ENCODE measurements at places on chromosomes 12 and 14.
A peak's percentile ranks its signal among the peaks of the same experiment; 100 is the strongest.

- DNase-seq, result peak; percentile 45
Observed at GRCh38 chr12:30515351-30515750, 180.3 kb downstream of the IPO8 start.

DNA sequence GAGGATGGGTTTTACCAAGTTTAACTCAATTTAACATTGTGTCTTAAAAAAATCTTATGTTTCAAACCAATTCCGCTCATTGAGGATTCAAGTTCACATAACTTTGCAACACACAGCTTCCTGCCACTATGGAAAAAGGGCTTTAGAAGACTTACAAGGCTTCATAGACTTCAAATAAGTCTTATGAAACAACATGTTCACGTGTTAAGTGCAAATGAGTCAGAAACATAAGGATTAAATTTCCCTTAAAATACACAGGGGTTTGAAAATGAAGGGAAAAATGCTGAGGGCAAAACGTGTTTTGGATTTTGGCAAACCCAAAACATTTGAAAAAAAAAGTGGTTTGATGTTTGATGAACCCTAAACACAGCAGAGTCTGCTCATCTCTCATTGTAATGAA lies 364.8 kb downstream of the BMP4 start:
- DNase-seq, result no peak

GRCh38 chr14:101595349-101595748 lies 34.1 kb downstream of the DIO3 start:
- no peak for DNase-seq

DNA sequence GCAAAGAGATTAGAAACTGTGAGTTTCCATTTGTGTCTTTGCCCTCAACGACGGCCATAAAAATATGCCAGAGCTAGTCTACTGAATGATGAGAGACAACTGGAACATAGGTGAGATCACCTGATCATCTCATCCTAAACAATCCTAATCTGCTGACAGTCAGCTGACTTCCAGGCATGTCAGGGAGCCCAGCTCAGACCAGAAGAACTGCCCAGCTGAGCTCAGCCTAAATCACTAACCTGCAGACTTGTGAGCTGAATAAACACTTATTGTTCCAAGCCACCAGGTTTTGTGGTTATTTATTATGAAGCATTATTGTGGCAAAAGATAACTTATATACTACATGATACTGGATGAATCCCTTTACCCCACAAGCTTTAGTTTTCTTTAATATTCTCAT lies 118.9 kb upstream of the PLEKHG7 start:
- no peak for DNase-seq

GRCh38 chr12:65536876-65537681 lies 258.6 kb downstream of the MSRB3 start:
- peak; percentile 81 for DNase-seq

- no peak for DNase-seq
Observed at GRCh38 chr14:32738206-32738871, 200.3 kb upstream of the NPAS3 start.

DNA sequence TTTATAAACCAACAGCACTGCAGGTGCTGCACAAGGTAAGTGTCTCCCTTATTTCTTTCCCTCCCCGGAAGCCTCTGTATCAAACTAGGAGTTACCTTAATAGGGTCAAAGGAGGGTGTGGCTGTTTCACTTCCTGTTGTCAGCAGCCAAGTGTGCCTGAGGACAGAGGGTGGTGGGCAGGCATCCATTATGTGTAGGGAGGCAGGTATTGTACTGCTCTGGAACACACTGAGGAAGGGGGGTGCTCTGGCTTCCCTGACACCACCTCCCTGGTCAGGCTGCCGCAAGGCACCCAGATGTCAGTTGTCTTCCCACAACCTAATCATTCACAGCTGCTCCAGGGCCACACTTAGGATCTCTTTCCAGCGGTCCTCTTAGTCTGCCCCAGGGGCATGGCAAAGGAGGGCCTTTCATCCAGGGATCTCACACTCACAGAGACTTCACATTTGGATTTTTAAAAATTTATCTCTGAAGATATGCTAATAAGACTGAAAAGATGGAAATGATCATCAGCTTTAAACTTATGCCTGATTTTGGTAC lies 132.0 kb upstream of the ARHGAP5 start:
- no peak for DNase-seq

GRCh38 chr12:31521964-31522363 lies 69.0 kb downstream of the DENND5B start:
- DNase-seq, result no peak

GRCh38 chr12:101919447-101919846 lies 42.1 kb downstream of the DRAM1 start:
- DNase-seq, result no peak

DNA sequence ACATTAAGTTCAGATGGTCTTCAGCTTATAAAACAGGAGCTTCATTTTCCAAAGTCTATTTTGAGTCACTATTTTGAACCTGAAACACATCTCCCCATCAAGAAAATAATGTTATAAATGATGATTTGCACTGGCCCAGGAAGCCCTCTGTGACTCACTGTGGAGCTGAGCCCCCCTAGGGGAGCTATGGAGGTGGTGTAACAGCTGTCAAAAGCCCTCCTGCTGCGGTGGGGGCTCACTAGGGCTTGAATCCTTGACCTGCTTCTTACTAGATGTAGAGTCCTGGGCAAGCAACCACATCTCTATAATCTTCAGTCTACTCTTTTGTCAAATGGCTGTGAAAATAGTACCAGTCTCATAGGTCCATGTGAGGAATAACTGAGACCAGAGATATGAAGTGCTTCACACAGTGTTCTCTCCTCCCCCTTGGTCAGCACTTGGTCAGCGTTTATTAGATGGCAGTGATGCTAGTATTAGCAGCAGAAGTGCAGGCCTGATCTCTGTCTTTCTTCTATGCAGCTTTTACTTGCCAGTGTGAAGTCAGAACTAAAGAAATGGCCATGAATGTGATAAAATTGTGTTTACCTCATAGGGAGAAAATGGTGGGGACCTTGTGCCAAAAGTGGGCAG lies 83.4 kb downstream of the RTN1 start:
- no peak for DNase-seq

GRCh38 chr12:53179687-53180219 lies 769 bp upstream of the ZNF740 start:
- DNase-seq, result no peak

DNA sequence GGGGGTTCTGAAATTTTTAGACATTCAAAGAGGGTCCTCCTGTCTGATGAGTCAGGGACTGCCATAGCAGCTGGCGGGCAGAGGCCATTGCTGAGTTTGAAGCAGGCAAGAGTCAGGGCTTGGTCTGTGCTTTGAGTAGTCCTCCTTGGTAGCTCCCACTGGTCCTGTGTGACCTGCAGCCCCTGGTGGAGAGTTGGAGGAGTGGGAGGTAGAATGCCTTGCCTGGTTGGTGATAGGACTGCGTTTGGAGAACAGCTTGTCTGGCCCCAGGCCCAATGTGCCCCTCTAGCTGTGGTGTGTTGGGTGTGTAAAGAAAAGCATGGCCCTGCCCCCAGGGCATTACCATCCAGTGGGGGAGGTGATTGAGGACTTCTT lies 116.7 kb downstream of the BEGAIN start:
- DNase-seq, result no peak

GRCh38 chr14:95255487-95255886 lies 64.2 kb downstream of the CLMN start:
- DNase-seq, result peak; percentile 74

- DNase-seq, result no peak
Observed at GRCh38 chr12:43147878-43148277, 404.1 kb downstream of the ADAMTS20 start.

DNA sequence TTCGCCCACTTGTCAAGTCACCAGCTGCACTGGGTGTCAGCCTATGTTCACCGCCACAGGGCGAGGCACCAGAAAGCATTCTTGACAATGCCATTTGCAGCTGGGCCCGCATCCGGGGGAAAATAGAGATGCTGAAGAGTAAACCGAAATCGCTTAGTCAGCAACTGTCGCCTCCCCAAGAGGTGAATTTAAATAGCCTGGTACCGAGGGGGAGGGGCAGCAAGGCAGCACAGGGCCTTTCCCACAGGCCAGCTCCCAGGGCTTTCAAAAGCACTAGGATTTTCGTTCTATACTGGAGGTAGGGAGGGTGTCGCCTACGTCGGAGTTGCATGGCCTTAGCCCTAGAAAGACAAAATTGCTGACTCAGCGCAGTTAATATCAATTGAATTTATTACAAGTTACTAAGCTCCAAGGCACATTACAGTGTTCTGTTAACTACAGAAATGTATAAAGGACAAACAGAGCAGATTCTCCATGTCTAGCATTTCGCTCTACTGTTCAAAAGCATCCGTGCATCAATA lies 4.3 kb downstream of the IRF2BPL start:
- DNase-seq, result no peak

GRCh38 chr14:66628636-66629035 lies 120.7 kb downstream of the GPHN start:
- no peak for DNase-seq

GRCh38 chr12:71152851-71153250 lies 4.9 kb downstream of the TSPAN8 start:
- no peak for DNase-seq

DNA sequence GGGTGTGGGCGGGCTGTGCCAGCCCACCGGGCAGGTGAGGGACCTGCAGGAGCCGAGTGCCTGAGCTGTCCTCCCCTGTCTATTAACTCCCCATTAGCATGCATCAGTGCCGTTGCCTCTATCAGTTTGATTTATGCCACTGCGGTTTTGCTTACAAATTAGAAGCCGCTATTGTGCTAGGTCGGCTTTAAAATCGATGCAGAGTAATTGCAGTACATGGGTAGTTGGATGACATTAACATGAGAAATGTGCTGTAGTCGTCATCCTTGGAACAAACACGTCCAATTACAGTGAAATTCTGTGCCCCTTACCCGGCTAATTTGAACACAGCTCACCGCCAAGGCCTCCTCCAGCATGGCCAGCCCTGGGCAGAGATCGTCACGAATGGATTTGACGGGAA lies 145.8 kb downstream of the TSPAN9 start:
- DNase-seq, result no peak

GRCh38 chr12:25972783-25973182 lies 14.3 kb downstream of the RASSF8 start:
- DNase-seq, result no peak

- DNase-seq, result no peak
Observed at GRCh38 chr12:107503129-107503855, 182.3 kb upstream of the PWP1 start.

GRCh38 chr14:68929623-68930307 lies 49.3 kb downstream of the ACTN1 start:
- no peak for DNase-seq

DNA sequence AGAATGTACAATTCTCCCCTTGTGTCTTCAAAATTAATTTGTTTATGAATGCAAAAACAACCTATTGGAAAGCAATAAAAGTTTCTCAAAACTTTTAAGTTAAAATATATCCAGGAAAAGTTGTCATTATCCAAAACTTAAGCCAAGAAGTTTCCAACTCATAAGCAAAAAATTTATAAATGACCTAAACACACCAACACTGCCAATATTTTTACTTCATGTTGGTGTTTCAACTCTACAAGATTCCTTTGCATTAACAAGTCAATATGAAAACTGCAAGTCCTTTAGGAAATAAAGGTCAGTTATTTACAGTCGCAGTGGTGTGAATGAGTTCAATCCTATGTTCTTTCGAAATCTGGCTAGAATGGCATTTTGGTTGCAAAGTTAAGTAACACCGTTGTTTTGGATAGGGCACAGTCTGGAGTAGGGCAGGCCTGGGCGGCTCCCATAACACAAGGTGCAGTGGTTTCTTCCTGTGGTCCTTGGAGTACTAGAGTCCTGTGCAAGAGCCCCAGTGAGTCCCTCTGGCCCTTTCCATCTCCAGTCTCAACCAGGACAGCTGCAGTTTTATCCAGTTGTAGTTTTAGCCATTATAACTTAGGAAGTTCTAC lies 151.4 kb downstream of the MED13L start:
- no peak for DNase-seq

- DNase-seq, result no peak
Observed at GRCh38 chr14:100340423-100340813, 17.3 kb downstream of the SLC25A47 start.

DNA sequence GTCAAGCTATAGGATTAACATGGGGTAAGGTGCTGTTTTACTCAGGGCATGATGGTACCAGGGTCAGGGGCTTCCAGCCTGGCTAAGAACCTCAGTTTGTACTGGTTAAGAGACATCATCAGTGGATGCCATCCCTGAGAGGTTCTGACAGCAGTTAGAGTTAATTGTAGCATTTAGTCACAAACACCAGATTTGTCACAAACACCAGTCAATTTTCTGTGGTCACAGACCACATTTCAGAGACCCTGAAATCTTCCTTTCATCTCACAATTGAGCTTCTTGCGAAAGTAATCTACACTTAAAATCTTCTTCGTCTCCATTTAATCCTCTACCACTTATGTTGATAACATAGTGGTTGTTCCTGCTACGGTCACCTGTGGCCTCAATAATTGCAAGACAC lies 143.0 kb upstream of the EGLN3 start:
- no peak for DNase-seq

DNA sequence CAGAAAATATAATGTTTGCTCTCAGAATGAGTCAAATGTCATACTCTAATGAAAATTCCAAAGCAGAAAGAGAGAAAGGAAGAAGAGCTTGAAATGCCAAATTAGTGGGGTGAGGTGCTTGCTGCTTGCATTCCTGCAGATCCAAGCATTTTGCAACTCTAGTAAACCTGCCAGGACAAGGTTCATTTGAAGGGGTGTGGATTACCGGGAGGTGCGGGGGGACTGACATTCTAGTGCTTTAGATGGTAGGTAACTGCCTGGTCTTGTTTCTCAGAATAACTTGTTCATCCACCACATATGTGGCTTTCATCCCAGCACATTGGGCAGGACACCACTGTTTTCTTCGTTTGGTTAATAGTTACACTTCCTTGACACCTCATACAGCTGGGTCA lies 144.4 kb downstream of the AKAP6 start:
- DNase-seq, result peak; percentile 64

- no peak for DNase-seq
Observed at GRCh38 chr14:46480817-46481216, 170.8 kb downstream of the RPL10L start.

GRCh38 chr14:105473677-105474482 lies 741 bp upstream of the CRIP2 start:
- no peak for DNase-seq

GRCh38 chr12:88648625-88649024 lies 68.4 kb upstream of the KITLG start:
- DNase-seq, result no peak

DNA sequence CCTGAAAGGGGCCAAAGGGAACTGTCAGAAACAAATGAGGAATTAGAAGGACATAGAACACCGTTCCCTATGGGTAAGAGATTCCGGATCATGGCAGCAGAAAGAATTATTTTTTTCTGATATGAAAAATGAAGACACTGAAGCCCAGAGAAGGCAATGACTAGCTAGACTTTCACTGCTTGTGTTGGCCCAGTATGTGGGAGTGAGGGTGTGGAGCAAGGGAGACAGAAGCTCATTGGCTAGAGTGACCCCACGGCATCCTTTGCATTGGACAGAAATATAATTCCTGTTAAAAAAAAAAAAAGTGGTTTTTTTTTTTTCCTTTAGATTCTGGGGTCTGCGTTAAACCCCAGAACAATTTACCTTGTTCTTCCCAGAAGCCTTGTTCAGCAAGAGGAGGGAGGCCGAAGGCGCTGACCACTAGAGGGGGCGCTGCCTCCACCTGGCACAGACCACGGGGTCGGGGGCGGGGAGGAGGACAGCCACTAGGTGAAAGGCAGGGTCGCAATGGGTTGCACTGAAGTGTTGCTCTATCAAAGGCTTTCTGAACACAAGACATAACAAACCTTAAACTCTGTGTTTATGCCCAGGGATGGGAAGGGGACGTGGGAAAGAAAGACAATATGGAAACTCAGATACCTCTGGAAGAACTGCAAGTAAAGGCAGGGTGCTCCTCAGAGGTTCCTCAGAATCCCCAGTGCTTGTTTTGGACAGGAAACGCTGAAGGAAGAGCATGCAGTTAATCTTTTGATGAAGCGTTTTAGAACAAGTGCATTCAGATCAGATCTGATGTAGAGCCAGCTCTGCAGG lies 156.8 kb downstream of the KCNA5 start:
- no peak for DNase-seq
